ENCODE measurements at places on chromosomes 6 and 20. TPM values are rescaled to one million over a fixed set of nuclear protein-coding genes. Genes with fewer than 3 reads are reported as not detected.

DNA sequence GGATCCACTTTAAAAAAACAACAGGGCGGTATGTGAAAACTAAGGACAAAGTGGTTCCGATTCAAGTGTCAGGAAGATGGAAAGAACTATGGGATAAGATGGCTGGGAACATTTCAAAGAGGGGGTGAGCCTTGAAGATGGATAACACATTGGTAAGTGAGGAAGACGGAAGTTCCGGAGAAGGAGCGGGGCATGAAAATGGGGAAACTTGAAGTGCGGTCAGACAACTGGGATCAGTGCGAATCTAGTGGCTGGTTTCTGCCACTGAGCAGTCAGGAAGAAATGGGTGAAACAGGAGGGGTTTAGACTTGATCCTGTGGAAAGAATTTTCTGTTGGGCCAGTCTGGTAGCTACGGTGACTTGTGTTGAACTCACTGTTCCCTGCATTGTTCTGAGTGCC lies 1.2 kb downstream of the NAA20 start:
- DNase-seq, result no peak

The ZSCAN16 gene
- 2.1 TPM for total RNA-seq

DNA sequence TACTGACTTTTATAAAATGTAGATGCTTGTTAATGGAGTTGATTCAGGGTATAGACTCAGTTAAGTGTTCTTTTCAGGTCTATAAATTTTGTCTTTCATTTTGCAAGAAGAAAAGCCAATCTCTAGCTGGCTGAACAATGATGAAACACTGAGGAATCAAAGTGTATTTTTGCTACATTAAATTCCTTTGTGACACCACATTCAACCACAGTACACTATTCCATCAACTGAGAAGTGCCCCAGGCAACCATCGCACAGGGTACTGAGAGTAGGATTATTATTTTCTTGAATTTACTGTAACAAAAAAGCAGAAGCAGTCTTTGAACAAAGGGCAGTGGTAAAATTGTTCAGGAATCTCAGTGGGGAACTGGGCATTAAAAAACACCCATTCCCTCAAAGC lies 83.6 kb downstream of the PREP start:
- DNase-seq, result no peak

The MCHR2 gene
- total RNA-seq, result not detected

- no peak for DNase-seq
Observed at GRCh38 chr20:35318502-35319157, 26.4 kb upstream of the FAM83C start.

- DNase-seq, result no peak
Observed at GRCh38 chr20:57998276-57998675, 230.2 kb downstream of the ANKRD60 start.

DNA sequence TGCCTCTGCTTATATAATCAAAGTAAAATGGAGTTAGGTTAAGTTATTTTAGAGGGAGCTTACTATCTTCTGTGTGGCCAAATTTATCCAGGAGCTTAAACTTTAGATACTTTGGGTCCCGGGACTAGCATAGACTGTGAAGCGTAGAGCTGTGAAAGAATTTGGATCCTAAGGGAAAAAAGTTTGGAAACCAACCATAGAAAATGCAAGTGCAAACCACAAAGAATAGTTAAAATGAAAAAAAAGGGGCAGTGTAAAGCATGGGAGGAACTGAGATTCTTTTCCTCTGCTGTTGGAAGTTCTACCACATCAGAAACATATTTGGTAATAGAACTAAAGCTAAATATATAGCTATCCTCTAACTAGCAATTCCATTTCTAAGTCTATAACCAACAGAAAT lies 232.2 kb upstream of the FLRT3 start:
- no peak for DNase-seq

DNA sequence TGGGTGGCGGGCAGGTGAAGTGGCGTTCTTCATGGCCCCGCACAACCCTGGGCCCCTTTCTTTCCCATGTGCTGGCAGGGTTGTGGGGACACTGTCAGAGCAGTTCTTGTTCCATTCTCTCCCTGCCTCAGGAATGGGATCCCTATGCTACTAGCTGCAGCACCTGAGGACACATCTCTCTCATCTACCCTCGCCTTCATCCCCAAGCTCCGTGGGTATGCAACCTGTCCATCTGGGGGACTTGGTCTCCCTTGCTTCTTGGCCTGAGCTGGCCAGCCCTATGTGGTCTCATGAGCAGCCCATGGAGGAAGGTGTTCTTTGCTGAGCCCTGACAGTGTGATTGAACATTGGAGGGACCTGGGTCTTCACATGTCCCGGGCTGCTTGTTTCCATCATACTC lies 24.2 kb downstream of the CST9L start:
- DNase-seq, result no peak

The NSFL1C gene
- 78.1 TPM for total RNA-seq

DNA sequence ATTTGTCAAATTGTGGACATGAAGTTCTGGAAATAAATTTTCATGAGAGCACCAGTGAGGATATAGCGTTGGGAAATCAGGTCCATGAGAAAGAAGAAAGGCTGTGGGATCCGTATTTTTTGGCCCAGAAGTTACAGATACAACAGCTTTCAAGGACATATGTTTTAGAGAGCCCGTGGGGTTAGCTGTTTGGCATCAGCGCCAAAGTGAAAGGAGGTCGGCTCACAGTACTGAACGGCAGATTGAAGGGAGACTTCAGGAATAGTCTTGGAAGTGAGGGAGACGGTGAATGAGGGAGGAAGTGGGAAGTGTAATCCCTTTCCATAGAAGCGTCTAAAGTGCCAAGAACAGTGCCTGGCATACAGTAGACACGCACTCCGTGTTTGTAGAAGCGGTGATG lies 31.8 kb downstream of the ZDHHC14 start:
- no peak for DNase-seq
